ENCODE measurements at places on chromosomes 5 and 9.

GRCh38 chr5:142789206-142789605 is 19.0 kb downstream of the ARHGAP26 start:
- DNase-seq: no peak

DNA sequence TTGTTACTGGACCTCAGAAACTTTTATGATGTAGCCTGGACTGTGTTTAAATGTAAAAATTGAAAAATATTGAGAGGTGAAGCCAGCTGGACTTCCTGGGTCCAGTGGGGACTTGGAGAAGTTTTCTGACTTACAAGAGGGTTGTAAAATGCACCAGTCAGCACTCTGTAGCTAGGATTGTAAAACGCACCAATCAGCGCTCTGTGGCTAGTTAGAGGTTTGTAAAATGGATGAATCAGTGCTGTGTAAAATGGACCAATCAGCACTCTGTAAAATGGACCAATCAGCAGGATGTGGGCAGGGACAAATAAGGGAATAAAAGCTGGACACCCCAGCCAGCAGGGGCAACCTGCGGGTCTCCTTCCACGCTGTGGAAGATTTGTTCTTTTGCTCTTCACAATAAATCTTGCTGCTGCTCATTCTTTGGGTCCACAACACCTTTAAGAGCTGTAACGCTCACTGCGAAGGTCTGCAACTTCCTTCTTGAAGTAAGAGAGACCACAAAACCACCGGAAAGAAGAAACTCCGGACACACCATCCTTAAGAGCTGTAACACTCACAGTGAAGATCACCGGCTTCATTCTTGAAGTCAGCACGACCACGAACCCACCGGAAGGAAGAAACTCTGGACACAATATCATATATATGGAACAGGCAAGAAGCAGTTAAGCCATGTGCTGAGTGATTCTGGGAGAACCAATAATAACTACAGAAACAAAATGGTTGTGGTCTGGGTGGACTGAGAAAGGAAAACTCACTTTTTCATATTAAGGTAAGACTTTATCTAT is 201.3 kb downstream of the GABRG2 start:
- DNase-seq: no peak

DNA sequence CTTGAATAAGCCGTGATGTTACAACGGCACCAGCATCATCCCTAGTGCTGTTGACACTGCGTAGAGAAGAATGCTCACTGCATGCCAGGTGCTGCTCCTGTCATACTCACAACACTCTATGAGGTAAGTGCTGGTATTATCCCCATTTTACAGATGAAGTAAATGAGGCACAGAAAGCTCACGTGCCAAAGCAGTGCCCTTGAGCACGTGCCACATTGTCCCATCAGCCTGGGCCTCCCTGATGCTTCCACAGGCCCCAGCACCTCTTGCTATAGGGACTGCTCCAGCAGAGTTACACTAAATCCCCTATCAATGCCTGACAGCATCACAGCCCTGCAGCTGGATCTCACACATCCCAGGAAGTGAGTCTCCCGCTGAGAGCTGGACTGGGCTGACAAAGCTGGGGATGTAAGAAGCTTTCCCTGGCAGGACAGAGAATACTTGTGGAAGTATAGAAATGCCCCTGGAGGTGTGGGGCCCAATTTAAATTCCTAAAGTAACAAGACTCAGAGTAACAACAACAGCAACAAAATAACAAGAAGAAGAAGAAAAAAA is 216.1 kb downstream of the FSTL4 start:
- no peak for DNase-seq

DNA sequence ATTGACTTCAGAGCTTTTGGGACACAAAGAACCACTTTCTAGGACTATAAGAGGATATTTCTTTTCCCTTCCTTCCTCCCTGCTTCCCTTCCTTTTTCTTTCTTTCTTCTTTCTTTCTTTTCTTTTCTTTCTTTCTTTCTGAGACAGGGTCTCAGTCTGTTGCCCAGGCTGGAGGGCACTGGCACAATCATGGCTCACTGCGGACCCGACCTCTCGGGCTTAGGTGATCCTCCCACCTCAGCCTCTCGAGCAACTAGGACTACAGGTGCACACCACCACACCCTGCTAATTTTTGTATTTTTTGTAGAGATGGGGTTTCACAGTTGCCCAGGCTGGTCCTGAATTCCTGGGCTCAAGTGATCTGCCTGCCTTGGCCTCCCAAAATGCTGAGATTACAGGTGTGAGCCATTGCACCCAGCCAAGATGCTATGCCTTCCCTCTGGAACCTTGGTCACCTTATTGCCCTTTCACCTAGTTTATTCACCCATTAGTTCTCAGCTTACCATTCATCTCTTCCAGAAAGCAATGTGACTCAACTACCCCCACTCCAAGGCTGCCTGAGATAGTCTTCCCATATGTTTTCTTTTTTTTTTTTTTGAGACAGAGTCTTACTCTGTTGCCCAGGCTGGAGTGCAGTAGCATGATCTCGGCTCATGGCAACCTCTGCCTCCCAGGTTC is 10.1 kb downstream of the PLIN2 start:
- no peak for DNase-seq

DNA sequence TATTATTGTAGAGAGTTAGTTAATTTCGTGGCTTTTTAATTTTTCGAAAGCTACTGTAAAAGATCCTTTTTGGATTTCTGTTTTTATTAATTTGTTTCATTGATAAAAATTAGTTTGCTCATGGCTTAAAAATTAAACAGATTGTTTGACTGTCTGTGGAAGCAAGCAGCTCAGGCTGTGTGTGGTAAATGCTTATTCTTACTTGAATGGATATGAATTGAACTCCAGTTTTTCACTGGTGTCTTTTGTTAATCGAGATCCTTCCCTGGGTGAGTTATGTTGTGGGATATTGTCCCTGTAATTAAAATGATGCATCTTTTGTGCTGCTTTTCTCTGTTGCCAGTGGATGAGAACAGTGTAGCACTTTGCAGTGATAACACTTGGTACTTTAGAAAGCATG is 75.3 kb downstream of the PIK3R1 start:
- DNase-seq: no peak

GRCh38 chr5:169001394-169001793 is 299.5 kb downstream of the SLIT3 start:
- DNase-seq: no peak

Measured in upper lobe of right lung (tissue), 1 donor.